ENCODE measurements at places on chromosomes 4 and X.

GRCh38 chrX:6067600-6067999, 161.1 kb downstream of the NLGN4X start:
- DNase-seq: no peak

- DNase-seq: no peak
Observed at GRCh38 chr4:16496501-16496900, 270.2 kb upstream of the TAPT1 start.

DNA sequence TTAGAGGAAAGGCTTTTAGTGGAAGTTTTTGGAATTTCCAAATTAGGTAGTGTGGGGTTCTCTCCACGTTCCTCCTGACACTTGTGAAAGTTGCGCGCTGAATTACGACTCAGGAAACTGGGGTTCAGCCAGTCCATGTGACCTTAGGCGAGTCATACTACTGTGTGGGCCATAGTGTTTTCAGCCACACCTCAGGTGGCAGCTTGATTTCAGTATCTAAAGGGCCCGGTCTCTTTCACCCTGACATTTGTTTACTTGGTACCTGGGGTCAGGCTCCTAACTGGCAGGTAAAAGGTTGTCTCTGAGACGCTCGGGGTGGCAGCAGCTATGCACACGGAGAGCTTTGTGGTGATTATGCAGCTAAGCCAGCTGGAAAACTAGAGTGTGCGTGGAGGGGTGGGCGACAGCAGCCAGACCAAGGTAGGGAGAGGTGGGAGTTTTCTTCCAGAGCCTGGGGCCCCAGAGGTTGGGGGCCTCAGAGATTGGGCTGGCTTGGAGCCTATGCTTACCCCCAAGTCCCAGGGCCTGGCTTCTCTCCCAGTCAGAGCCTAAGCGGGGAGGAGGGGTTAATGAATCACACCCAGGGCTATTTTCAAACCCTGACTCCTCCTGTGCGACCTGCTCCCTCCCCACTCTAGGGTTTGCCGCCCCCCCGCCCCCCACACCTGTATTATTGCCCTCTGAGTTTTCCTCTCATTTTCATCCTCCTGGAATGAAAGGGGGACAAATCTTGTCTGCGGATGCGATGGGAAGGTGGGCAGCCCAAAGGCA, 47.2 kb downstream of the STARD8 start:
- DNase-seq: no peak

GRCh38 chrX:3181846-3182245, 140.6 kb downstream of the ARSF start:
- no peak for DNase-seq

DNA sequence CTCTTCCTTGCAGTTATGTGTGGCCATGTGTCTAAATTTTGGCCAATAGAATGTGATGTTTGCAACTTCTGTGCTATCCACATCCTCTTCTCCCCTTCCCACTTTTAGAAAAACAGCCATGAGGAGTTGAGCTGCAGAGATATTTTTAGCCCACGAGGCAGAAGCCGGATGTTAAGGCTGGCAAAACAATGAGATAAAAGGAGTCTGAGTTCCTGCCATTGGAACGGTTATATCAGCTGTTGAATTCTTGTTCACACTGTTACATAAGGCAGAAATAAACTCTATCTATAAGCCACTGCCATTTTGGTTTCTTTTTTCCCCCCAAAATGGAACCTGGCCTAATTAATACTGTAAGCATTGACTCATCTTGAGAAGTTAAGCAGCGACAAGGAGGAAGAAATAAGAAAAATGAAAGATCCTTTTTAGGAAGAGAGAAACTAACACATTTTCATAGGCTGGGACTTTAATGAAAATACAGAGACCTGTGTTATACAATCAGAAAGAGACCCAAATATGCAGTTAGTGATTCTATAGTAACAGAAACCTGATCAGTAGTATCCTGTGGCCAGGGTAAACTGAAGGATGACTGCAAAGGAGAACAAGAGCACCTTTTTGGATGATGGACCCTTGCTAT, 200.5 kb downstream of the INPP4B start:
- DNase-seq: no peak

GRCh38 chrX:123331859-123332258, 147.8 kb downstream of the GRIA3 start:
- DNase-seq: no peak

DNA sequence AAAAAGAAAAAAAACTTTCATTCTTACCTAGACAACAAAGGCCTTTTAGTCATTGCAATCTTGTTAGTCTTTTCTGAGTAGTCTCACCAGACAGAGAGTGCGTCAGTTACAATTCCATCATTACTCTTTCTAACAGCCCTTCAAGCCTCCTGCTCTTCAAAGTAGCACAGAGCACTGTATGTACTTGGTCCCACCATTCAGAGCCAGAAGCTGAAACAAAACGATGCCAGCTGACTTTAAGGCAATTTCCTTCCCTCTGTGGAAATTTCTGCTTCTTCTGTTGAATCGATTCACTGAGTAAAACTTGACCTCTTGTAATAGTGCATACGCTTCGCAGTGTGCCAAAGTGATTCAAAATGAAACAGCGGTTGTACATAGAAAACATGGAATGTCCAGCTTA, 57.7 kb upstream of the TENM3 start:
- DNase-seq: no peak

DNA sequence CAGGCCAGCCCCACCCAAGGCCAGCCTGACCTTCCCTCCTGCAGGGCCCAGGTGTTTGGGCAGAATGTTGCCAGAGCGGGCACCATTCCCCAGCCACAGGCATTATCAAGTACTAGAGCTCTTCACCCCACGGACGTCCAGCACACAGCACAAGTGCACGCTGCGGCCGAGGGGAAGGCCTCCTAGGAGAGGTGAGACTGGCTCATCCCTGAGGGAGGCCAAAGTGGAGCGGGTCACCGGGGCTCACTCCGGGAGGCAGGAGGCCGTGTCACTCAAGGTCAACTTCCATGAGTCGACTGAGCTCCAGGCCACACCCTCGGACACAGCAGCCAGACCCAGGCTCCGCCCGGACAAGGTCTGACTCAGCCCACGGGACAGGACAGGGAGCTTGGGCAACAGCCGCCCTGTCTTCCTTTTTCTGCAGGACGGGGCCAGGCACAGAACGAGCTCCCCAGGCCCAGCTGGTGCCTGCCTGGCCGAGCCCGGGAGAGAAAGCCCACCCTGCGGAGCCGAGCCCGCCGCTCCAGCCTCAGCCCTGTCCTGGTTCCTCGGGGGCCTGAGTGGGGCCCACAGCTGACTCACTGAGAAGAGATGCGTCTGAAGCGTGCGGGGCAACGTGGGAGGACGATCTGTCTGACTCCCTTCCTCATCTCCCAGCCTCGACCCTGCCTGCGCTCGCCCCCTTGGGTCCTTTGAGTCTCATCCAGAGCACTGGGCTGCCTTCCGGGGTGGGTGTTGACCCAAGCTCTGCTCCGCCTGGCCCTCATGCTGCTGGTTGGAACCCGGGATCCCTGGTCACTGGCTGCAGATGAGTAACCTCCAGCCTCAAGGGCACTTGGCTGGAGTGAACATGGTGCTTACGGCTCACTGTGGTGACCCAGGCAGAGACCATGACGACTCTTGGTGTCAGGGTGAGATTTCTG, 1.6 kb downstream of the SLC49A3 start:
- DNase-seq: peak; percentile 78

GRCh38 chr4:81505004-81505598, 33.4 kb upstream of the RASGEF1B start:
- DNase-seq: no peak

GRCh38 chr4:56626420-56626819, 54.7 kb downstream of the HOPX start:
- no peak for DNase-seq

DNA sequence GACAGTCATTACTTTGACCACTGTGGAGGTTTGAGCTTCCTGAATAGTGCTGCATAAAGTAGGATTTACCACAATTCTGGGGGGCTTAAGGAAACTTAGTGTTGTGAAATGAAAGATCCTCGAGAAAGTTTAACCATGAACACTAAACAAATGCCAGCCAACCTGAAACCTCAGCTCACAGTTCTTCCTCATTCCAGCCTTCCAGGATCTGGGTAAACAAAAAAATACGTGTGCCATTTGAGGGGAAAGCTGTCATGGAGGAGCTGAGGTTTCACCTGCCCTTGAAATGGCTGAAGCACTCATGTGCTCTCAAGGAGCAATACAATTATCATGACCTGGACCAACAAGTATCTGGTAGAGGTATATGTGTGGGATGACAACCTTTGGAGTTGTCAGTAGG, 142.7 kb downstream of the NPNT start:
- DNase-seq: no peak

DNA sequence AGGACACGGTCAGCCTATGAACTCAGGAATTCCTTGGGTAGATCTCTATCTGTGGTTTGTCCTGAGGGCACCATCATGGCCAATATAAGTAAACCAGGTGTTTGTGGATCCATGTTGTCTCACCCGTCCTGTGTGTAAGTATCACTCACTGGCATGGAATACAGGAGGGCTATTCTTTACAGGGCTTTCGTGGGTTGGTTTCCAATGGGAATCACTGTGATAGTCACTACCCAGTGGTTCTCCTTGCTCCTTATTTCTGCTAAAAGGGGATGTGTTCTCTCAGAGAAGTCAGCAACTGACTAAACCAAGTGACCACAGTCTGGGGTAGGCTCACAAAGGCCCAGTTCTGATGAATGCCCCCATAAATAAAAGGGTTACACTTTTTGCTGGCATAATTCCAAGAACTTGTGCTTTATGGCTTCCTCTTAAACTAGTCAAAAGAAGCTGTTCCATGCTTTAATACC, 236.7 kb upstream of the JADE1 start:
- DNase-seq: no peak

DNA sequence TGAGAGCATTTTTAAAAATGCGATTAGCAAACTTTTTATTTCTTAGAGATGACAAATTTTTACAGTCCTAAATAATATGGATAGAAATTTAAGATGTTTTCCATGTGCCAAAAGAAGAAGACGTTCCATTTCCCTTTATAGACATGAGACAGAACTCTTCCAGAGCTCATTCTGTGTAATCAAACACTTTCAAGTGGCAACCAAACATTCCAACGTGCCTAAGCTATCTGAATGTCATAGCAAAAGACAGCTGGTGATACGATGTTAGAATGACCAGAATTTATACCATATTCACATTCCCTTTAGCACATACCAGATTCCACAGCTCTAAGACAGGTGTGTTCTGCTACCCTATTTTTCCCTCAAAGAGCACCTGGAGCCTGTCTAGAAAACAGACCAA, 133.2 kb downstream of the ENOX2 start:
- no peak for DNase-seq

DNA sequence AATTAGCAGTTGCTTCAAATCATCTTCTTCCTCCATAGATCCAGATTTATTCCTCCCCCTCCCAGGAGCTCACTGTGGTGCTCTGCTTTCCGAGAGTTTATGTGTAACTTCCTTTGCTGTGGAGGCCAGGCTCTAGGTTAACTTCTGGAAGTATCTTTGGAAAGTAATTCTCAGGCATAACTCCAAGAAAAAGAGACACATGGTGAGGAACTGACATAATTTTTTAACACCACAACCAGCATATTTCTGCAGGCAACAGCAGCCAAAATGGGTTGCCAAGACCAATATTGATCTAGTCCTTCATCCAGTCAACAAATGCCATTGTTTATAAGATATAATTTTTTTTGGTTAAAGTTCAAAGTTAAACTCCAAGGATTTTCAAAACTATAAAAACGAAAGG, 114.5 kb upstream of the RBPJ start:
- no peak for DNase-seq

GRCh38 chrX:104742355-104742754, 176.4 kb downstream of the IL1RAPL2 start:
- no peak for DNase-seq

DNA sequence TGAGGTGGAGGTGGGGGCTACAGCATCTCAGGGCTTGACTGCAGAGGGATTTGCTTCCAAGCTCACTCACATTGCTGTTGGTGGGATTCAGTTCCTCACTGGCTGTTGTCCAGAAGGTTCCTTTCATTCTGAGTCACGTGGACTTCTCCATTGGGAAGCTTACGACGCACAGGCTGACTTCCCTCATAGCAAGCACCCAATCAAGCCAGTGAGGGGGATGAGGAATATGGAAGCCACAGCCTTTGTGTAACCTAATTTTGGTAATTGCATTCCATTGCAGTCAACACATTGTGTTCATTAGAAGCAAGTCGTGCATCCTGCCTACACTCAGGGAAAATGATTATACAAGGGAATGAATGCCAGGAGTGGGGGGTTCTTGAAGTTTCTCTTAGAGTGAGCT, 32.7 kb upstream of the MXRA5 start:
- no peak for DNase-seq

DNA sequence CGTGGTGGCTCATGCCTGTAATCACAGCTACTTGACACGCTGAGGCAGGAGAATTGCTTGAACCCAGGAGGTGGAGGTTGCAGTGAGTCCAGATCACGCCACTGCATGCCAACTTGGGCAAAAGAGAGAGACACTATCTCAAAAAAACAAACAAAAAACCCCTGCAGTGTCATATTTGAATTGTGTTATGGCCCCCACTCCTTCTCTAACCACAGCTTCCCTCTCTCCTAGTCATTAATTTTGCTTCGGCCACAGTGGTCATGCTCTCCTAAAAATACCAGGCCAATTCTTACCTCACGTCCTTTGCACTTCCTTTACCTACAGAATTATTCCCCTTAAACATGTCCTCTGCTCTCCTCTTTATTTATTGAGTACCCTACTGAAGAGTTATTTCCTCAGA, 206.1 kb downstream of the PPP3CA start:
- DNase-seq: no peak

GRCh38 chr4:140286456-140286855, 87.0 kb upstream of the SCOC start:
- no peak for DNase-seq

- no peak for DNase-seq
Observed at GRCh38 chrX:18151649-18152048, 69.0 kb downstream of the BEND2 start.

- DNase-seq: no peak
Observed at GRCh38 chr4:113756005-113756410, 5.5 kb downstream of the CAMK2D start.

DNA sequence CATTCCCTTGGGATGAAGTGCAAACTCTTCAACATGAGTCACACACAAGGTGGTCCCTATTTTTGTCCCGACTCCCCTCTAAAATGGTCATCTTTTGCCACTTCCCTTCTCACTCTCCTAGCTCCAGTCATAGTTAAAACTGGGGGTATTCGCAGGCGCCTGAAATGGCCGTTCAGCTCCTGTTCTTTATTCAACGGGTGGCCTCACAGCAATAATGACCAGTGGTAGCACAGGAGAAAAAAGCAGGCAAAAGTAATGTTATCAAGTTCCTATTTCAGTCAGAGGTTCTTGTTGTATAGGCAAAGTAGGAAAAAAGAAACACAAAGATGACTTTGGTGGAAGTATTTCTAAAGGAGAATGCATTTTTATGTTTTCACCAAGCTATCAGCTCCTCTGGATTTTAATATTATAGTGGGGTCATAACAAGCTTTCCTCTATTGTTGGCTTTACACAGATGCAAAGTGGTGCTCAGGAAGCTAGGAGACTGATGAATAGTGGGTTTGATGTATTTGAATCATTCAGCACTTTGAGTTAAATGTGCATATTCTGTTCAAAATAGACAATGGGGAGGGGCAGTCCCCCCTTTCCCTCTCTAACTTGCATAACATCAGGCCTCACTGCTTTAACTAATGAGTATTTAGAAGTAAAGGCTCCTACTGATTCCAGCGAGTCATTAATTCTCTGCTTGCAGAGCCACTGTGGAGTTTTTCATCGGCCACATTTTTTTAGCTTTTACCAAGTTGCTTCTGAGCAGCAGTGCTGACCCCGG, 171.2 kb upstream of the NDP start:
- DNase-seq: no peak

- no peak for DNase-seq
Observed at GRCh38 chr4:144463896-144464295, 182.1 kb upstream of the HHIP start.

- DNase-seq: no peak
Observed at GRCh38 chrX:72634331-72634730, 61.7 kb upstream of the HDAC8 start.

- DNase-seq: peak; percentile 16
Observed at GRCh38 chr4:123952530-123953274, 556.1 kb downstream of the SPRY1 start.
